ENCODE measurements at places on chromosomes 1 and 21.

DNA sequence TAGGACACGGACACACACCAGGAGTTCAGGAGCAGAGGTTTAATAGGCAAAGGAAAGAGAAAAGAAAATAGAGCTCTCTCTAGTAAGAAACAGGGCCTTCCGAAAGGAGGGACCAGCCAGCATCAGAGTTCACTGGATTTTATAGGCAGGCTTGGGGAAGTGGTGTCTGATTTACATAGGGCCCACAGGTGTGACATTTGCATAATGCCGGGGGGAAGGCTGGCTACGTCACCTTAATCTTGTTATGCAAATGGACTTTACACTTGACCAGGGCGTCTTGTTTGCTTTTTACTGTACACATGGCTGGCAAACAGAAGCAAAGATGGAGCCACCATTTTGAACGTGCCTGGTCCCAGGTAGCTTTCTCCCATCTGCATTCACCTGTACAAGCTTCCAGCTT is at the start of gene OR14A16:
Gene OR14A16 (minus strand): TSS at position 97 of the 400 bp plus-strand sequence. CDS start 8,390 bp downstream, outside the sequence.
- DNase-seq = no peak

DNA sequence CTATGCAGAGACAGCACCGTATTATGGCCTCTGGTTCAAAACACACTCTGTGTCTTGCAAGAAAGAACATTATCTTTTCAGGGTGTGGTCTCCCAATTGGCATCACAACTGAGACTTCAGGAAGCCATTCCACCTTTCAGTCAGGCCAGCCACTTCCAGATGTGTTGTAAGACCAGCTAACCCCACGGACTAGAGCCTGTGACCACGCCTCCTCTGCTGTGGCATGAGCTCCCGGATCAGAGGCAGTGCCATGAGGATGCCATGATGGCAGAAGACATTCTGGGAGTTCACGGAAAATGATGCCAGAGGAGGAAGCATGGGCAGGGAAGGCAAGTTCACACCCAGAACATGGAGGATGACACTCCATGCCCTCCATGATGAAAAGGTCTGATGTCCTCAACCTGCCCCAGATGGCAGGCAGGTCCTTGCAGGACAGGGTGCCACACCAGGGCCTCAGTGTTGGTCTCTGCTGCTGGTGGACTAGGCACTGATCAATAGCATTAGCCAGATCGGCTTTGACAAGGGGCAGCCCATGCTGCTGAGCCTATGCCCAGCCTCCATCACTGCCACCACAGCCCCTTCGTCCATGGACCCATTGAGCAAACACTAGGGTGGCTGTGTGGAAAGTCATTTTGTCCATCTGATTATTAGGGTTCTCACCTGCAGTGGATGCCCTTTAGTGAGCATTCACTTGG is 341.6 kb downstream of the MATN1 start:
- DNase-seq = no peak

DNA sequence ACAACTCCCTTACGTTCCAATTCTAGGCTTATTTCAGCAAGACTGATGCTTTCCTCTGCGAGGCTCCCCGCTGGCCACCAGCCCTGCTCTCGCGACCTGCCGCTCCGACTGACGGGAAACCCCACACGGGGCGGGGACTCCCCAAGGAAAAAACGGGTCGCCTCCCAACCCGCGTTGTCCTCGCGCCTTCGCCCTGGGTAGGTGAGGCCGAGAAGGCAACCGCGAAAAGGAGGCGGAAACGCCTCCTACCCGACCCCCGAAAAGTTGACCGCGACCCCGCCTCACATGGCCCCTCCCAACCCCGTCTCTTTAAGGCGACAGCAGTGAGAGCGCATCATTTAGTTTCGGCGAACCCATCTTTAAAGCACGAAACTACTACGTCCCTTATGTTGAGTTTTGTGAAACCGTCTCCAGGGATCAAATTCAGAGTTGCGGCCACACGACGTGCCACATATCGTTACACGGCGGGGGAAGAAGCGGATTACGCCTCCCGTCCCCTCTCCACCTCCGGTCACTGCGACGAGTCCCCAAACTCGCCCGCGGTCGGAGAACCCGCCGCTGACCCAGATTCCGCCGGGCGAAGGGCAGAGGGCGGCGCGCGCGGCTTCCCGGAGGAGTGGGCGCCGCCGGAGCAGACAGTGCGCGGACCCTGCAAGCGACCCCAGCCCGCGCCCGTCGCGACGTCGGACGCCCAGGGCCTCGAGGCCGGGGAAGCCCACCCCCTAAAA is 1.2 kb downstream of the ANP32E start:
- DNase-seq = peak; percentile 87

DNA sequence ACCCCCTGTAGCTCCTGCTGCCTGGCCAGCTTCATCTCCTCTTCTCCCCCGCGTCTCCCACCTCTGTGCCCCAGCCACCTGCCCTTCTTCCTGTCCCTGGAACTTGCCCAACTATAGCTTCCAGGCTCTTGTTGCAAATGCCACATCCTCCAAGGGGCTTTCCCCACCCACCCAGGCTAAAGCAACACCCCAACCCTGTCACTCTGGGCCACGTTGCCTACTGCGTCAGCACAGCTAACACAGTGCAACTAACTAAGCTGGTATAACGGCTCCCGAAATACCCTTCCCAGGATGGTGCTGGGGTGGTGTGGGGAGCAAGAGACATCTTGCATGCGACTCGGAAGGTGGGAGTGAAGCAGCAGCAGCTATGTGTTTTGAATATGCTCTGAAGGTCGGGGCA is 19.7 kb downstream of the CAMK2N1 start:
- DNase-seq = no peak

- peak; percentile 10 for DNase-seq
Observed at GRCh38 chr1:186420923-186421322, 40.0 kb downstream of the PDC start.

DNA sequence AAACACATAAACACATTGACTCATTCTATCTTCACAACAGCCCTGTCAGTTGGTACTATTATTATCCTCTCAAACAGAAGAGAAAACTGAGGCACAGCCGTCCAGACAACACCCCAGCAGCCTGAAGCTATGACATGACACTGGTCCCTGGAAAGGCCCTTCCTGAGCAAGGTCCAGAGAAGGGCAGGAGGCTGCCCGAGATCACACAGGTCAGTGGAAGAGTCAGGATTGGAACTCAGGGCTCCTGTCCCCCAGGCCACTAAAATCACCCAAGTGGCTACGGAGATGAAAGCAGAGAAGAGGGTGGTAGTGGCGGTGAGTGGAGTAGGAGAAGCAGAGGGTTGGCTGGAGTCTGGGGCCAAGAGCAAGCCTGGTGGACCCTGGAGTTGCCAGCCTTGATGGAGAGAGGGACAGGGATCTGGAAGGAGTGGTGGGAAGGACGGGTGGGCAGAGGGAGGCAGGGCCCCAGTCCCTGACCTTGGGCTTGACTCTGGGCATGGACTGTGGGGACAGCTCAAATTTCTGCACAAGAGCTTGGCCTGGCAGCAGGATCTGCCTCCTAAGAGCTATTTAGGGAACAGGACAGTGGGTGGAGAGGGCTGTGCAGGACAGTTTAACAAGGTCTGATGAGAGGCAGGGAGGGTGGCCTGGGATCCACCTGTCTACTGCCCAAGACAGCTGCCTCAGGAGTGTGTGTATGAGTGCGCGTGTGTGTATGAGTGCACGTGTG is 15.8 kb downstream of the MYOM3 start:
- DNase-seq = no peak

- no peak for DNase-seq
Observed at GRCh38 chr1:8691662-8692061, 125.8 kb downstream of the RERE start.

GRCh38 chr1:165858364-165858823 is 31.0 kb downstream of the UCK2 start:
- DNase-seq = no peak

DNA sequence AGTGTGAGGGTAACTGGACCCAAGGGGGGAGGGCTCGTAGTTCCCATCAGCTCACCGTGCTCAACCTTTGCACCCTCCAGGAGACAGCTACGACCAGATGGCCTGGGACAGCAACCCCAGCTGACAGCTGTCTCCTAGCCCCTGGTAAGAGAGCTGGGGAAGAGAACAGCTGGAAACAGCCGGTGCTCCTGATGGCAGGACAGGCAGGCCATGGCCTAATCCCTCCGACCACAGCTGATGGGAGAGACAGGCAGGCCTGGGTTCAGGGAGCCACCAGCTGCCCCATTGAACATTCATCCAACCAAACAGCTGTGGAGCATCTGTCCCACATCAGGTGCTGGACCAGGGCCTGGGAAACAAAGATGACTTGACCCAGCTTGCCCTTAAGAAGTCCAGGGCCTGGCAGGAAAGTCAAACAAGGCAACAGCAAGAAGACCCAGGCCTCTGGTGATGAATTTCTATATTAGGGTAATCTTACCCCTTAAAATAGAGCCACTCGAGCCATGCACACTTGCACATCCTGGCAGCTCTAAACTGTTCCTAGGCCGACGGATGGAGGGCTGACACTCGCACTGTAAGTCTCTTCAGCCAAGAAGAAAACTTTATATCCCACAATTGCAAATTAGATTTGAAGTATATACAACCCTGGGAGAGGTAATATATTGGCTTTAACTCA is 12.2 kb downstream of the OLFML2B start:
- DNase-seq = no peak

DNA sequence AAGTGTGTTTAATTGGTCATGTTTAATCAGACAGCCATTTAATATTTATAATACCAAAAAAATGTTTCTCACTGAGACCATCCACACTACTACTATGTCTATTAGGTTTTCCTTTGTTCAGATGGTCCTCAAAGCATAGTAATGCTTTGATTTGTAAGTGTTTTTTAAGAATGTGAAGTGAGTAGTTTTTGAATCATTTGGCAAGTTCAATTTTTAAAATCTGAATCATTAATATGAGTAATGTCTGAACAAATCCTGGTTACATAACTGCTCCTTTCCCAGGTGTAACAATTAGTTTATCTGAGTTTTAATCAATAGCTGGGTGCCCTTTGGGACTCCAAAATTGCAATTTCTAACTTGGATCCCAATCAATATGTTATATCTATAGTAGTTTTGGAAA is 23.5 kb upstream of the RPL5 start:
- no peak for DNase-seq

DNA sequence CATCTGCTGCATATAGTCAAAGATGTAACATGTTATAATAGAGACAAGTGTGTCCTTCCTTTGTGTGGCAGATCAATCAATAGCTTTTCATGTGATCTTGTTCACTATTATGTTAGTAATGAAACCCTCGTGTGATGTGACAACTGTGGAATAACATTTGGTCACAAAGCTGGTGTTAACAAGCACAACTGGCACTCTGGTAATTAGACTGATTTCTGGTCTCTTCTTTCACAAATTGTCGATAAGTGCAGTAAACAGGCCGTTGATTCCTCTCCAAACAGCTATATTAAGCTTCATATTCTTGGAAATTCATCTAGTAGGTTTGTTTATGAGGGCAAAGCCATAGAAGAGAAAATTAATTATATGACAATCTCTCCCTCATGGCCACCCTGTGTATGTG is 616.7 kb upstream of the PTBP2 start:
- DNase-seq = no peak

DNA sequence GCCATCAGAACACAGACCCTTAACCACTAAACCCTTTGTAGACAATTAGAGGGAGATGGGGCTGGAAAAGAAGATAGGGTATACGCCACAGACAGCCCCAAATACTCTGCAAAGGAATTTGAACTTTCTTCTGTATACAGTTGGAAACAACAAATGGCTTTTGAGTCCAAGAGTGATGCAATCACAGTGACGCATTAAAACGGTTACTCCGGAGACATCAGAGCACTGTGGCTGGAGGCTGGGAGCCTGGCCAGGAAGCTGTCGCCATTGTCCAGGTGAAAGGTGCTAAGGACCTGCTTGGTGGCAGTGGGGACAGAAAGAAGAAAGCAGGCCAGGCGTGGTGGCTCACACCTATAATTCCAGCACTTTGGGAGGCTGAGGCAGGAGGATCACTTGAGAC is 4.2 kb downstream of the FLAD1 start:
- no peak for DNase-seq

GRCh38 chr1:112702067-112702395 is 4.9 kb downstream of the RHOC start:
- no peak for DNase-seq

DNA sequence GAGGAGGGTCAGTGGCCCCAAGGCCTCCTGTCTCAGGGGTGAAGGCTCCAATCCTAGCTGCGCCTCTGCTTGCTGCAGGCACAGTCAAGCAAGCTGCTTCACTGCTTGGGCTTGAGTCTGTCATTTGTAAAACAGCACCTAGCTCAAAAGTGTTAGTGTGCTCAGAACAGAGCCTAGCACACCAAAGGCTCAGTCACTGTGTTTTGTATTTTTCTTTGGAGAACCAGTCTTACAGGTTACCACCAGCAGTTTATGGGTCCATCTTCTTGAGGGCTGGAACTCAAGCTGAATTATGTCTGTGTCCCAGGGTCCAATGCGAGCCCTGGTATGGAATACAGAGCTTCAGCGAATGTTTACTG is 113.6 kb downstream of the DMRTB1 start:
- no peak for DNase-seq

DNA sequence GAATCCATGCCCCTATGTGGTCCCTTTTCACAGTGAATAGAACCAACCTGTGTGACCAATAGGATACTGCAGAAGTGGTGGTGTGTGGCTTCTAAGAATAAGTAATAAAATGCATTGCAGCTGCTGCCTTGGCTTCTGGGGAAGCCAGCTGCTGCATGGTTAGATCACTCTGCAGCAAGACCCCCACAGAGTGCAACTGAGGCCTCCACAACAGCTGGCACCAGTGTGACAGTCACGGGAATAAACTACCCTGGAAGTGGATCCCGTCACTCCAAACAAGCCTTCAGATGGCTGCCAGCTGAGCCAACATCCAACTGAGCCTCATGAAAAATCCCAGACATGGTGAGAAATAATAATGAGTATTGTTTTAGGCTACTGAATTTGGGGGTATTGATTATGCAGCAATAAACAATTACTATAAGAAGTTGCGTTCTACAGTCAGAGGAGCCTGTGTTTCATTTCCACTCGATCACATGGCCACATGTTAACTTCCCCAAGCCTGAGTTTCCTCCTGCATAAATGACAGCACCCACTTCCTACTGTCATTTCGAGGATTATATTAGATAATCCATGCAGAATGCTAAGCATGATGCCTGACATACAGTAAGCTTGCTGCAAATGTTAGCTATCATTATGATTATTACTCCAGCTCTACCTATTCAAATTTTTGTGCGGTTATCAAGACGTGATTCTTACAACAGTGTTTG is 20.8 kb upstream of the COG2 start:
- DNase-seq = no peak

DNA sequence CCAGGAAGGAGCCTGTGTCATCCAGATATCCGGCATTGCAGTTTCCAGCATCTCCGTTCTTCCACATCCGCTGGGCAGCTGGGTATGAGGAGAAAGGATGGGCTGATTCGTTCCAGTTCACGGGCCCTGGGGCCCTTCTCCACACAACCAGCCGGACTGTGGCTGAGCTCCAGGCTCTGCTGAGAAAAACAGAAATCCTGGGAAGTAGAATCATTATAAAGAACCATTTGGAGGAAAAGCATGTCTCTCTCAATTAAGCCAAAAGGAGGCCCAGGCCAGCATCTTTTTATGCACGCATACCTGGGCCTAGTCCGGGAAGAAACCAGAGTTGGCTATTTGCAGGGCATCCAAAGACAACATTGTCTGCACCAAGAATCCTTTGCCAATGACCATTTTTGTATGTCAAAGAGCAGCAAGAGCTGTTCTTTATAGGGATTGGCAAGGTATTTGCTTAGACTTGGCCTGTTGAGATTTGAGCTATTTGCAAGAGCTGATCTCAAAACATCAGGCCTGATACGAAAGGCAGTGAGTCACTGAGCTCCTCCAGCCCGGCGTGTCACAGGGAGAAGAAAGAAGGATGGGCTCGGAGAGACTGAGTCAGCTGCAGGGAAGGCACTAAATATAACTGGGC is 84.9 kb upstream of the ARHGEF16 start:
- no peak for DNase-seq

Data from CD4-positive, alpha-beta T cell treated with Interleukin-2 at 100 ng/mL for 4 hours (primary cell).